ENCODE measurements at places on chromosomes 5 and 9.

DNA sequence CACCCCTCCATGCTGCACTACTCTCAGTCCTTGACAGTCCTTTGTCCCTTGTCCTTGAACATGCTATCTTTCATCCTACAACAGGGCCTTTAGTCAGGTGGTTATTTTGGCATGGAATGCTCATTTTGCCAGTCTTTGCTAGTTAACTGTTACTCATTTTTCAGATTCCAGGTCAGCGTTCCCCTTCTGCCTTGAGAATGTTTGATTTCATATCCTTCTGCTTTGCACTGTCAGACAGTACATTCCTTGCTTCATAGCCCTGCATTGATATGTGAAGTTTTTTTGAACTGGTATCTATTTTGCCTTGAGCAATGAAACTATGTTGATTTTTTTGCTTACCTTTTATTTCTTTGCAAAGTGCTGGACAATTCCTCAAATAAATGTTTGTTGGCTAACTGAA lies 638.2 kb upstream of the SEMA6A start:
- DNase-seq = no peak

GRCh38 chr5:80463269-80463668 lies 24.6 kb upstream of the FAM151B start:
- DNase-seq = no peak

GRCh38 chr5:95283022-95283615 lies 1.8 kb downstream of the MCTP1 start:
- DNase-seq = no peak

GRCh38 chr5:116038817-116039216 lies 6.5 kb downstream of the ARL14EPL start:
- no peak for DNase-seq

- DNase-seq = no peak
These were observed 310.1 kb downstream of the ADAMTS6 start for GRCh38 chr5:65171645-65172044.

- DNase-seq = no peak
These were observed 18.2 kb upstream of the DAB2IP start for GRCh38 chr9:121633119-121633714.

DNA sequence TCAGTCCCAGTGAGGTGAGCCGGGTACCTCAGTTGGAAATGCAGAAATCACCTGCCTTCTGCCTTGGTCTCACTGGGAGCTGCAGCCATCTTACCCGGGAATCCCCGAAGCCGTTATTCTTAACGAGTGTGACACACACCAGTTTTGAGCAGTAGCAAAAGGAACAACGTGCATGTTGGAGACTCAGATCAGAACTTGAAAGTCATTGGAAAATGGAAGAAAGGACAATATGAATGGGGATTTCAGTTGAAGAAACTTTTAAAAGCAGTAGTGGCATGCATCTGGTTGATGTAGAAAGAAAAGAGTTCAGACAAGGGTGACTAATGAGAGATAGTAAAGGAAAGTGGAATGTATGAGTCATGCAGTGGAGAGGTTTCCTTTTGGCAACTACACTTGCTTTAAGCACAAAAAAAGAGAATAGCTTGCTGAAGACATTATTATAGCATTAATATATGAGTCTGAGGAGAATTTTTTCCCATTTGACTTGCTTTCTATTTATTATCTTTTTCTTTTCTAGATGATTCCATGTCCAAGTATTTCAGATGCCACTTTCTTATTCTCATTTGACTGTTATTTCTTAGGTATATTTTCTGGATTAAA lies 44.4 kb upstream of the ANKDD1B start:
- DNase-seq = no peak

DNA sequence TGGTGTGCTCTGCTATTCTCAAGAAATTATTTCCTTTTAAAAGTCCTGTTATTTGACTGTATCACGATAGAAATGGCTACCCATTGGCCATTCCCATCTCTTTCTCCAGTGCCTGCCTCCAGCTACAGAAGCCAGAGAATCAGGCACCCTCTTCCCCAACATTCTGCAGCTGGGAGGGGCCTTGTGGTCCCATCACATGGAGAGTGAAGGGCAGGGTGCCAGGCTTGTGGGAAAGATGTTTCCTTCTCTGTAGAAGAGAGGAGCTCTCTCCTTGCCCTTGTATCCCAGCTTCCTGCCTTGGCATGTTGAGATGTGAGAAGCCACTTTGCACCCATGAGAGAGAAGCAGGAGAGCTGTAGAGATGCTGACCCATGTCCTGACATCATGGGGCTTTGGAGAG lies 465.0 kb downstream of the MTRR start:
- no peak for DNase-seq

GRCh38 chr9:70044490-70045307 lies 1.1 kb downstream of the MAMDC2 start:
- no peak for DNase-seq

GRCh38 chr9:27571011-27571410 lies 2.3 kb downstream of the C9orf72 start:
- no peak for DNase-seq

DNA sequence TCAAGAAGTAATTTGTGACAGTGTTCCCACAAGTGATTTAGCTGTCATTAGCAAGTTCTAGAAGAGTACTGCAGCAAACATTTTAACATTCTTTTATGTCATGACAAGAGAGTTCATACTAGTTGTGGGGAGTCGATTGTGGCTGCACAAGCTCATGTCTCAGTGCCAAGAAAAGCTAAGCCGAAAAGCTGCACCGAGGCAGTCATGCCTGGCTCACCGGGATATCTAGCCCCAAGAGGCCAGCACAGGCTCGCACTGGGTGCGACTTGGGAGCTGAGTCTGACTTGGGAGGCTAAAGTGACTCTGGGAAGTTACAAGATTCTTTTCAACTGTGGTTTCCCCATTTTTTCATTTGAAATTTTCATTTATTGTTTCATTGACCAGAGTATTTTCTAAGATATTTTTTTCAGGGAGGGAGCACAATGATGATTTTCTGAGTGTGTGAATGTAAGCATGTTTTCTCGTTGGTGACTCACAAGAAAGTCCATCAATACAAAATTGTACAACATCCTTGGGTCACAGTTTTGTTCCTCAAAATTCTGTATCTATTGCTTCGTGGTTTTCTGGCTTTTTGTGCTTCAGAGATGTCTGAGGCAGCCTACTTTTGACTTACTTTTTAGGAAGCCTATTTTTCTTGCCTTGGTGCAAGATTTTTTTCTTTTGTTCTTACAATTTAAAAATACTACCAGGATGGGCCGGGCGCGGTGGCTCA lies 18.7 kb downstream of the CAST start:
- DNase-seq = no peak

GRCh38 chr9:91395553-91396471 lies 27.8 kb downstream of the NFIL3 start:
- no peak for DNase-seq

DNA sequence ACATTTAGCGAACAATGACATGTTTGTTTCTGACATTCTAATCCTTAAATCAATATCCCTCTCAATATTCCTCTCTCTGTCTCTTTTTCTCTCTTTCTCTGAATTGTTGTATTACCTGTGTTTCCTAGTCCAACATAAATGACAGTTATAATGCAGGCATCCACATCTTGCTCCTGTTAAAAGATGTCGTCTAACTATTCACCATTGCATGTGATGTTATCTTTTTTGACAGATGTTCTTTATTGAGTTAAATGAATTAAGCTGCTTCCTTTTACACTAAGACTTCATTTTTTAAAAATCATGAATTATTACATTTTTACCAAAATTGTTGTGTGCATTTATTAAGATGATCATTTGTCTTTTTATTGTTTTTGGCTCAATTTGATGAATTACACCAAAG lies 527.5 kb downstream of the PRR16 start:
- DNase-seq = no peak

DNA sequence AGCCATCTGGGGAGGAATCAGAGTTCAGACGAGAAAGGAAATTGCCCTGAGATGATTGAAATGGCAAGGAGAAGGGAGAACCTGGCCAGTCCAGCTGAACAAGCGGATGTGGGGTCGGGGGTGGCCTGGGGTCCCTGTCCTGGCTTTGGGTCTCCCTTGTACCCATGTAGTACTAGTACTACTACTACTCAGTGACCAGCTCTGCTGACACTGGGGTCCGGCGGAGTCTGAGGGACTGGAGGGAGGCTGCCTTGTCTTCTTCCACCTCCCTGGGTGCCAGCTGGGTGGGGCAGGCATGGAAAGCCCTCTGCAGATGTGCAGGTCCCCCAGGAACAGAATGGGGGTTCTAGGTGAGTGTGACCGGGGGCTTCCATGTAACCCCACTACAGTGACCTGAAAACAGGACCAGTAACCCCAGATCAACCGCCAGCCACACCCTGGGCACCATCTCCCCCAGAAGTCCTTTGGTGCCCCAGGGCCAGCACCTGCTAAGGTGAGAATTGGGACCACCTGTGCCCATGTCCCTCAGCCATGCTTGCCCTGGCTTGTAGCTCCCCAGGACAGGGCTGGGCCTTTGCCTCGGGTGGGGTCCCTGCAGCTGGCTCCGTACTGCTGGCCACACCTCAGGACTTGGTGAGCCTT lies 89.1 kb upstream of the COL5A1 start:
- DNase-seq = no peak

- DNase-seq = no peak
These were observed 116.1 kb upstream of the IL6ST start for GRCh38 chr5:56110646-56111403.

- DNase-seq = no peak
These were observed 14.6 kb upstream of the PRR16 start for GRCh38 chr5:120449501-120449900.

DNA sequence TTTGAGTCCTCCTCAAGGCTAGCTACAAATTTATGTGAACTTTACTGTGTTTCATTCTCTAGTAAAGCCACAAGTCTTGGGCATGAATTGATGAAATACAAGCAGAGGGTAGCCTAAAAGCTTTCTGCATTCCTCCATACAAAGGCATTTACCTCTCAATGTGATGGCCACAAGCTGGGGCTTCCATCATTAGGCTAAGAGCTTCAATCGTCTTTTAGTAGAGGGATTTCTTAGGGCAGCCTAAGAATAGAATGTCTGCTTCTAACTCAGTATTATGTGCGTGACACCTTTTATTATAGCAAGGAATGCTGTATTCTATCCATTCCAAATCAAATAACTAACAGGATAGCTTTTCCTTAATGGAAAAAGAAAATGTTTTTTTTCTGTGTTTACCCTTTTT lies 3.7 kb downstream of the PLAC8L1 start:
- DNase-seq = no peak

GRCh38 chr9:137169896-137170358 lies at the start of gene LRRC26:
Gene LRRC26 (minus strand): TSS chr9:137170051. CDS start chr9:137169943, 108 bp downstream.
- no peak for DNase-seq

DNA sequence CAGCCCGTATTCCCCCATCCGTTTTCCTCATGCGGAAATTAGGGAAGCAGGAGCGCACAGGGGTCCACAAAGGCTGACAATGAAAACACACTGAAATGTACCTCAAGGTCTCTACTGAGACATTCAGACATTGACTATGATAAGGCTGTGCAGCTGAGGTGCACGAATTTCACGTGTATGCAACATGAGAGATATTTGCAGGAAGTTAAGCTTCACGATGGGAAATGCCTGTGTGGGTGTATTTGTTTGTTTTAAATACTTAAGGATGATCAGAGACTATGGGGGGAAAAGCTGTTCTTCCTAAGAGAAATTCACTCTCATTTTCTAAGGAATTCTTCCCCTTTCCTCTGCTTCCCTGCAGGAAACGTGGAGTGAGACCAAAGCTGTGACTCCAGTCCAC lies 2.6 kb upstream of the SPATA31E1 start:
- DNase-seq = no peak

- DNase-seq = no peak
These were observed 38.9 kb downstream of the COL5A1 start for GRCh38 chr9:134680393-134681060.

GRCh38 chr5:32942225-32942989 lies 231.3 kb downstream of the NPR3 start:
- DNase-seq = no peak

DNA sequence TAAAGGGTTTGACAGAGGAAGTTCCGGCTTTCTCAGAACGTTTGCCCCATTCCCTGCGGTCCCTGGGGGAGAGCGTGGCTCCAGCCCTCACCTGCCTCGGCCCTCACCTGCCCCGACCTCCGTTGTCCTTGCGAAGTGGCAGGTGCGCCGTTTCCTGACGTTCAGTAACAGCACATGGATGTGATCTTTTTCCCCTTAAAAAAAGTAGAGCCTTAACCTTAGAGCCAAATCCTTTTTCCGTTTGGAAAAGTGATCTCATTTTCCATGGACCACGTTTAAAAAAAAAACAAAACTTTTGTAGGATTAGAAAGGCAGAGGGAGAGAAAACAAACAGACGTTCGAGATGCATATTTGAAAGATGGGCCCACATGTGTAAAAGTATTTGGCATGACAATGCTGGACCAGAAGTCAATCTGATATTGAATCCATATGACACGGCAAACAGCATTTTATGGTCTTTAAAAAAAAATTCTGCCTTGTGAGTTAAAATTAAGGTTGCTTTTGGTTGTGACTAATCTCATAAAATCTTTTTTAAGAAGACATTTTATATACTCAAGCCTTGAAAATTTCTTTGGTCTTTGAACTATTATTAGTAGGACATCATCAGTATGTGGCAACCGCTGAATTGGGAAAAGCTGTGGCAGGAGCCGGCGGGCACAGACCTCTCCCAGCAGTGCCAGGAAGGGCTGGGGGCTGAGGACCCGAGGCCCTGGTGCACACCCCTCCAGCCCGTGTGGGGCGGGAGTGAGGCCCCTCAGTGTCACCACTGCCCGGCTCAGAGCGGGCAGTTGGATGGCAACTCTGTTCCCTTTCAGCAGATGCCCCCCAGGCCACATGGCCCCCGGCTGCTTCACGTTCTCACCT lies 42.5 kb upstream of the EXOC3 start:
- DNase-seq = no peak

DNA sequence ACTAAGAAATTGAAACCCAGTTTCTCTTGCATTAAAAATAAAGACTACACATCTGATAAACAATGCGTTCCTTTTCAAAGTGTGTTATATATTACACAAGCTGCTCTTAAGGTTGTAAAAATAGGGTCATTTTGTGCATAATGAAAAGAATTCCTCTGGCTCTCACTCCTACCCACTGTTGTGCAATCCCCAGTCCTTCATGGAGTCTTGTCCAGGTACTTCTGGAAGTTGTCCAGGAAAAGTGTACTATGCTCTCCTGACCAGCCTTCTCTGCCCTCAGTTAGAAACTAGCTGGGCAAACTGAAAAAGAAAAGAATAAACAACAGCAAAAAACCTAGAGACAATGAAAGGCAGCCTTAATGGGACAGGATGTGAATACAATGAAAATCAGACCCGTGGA lies 345.5 kb upstream of the PAPPA start:
- no peak for DNase-seq

DNA sequence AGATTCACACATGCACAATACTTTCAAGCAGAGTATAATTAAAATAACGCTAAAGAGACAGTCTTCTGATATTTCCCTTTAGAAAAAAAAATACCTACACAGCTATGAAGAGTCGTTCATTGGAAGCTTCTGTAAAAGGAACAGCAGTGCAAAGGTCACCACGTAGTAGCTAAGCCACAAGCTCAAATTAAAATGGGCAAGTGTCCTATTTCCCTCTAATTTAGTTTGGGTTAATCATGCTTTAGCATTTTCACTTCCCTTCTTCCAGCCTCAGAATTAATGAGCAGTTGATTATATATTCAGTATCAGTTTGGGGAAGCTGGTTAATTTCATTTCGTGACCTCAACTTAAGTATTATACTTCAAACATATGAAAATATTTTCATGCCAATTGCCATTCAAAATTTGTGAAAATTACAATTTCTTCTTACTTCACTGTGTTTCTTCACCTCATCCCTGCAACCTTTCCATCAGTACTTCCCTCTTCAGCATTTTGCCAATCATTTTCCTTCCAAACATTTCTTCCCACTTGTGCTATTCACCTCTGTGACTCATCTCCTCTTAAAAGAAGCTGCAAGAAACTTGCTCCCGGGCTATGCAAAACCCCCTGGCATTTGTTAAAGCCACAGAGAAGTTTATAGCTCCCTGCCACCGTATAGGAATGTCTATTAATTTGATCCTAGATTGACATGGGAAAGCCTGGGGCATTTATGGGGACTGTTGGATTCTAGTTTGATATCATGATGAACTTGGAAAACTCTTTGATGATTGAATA lies 83.0 kb downstream of the DMRTA1 start:
- no peak for DNase-seq

Data from spinal cord (tissue), 10 donors.